Activated naive CD8-positive, alpha-beta T cell treated with anti-CD3 and anti-CD28 coated beads, Interleukin-2, amount 10 ng/mL, durations not matched to agents 7 days and 5 days (primary cell): ENCODE measurements at places on chromosomes 12 and 14.
A peak's percentile ranks its signal among the peaks of the same experiment; 100 is the strongest.

- DNase-seq: no peak
Observed at GRCh38 chr14:99521176-99522024, 40.2 kb downstream of the CCNK start.

DNA sequence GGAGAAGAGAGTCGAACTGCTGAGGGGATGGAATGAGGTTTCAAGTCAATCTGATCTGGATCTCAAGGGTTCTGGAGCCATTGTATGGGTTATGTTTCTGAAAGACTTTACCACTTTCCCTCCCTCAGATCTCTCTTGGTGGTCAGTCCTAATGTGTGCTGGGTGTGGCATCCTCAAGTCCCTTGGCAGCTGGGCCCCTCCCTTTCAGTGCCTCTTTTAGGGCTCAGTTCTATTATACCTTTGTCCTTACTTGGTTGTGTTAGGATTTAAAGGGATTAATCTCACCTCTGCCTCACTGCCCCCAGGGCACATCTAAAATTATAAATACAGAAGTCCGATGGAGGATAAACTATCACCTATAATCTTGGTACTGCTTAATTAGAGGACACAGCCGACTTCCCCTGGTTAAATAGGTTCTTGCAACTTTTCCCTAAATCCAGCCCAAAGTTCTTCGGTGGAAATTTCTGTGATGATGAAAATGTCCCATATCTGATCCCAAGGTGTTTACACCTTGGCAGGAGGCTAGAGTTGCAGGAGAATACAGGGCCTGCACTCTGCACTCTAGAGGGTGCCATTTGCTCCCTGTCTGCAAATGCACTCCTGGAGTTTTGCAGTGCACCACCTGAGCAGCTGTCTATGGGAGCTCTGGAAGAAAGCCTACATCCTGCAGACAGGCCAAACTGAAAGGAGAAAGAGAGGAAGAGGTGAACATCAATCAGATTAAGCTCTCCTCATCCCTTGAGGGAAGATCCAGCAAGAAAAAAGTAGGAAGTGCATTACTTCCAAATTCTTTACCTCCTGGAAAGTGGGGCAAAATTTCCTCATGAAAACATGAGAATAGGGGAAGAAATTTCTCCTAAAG lies 106.8 kb downstream of the NUAK1 start:
- DNase-seq: no peak

- no peak for DNase-seq
Observed at GRCh38 chr12:104182621-104183378, 32.8 kb upstream of the TXNRD1 start.

DNA sequence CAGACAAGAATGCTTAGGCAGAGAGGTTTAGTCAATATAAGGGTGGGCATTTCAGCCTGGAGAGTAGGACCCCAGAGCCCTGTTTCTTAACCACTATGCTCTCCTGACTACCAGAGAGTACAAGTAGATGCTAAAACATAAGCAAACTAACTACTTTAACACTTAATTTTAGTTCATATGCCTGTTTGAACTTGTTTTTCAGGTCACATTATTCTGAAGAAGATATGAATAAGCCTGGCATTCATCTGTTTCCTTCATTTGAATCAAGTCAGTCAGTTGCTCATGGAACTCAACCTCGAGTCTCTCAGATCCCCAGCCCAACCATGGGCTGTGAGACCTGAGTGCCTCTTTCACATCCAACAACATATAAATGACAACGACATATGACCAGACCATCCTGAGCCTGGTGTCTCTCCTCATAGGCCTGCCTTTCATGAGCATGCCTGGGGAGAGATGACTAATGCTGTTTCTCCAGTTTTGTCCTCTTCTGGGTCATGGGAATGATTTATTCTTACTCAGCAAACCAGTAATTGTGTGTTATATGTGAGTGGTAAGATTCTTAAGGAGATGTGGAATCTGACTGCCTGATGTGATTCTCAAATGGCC lies 251.1 kb upstream of the BTG1 start:
- DNase-seq: no peak

- DNase-seq: peak; percentile 96
Observed at GRCh38 chr12:132687211-132688164, at the start of the genes POLE and PXMP2. Gene POLE, minus strand, starts transcription at chr12:132687342. Its CDS starts 27 bp downstream, at chr12:132687315. Gene PXMP2, plus strand, starts transcription at chr12:132687587. Its CDS starts 84 bp downstream, at chr12:132687671.

DNA sequence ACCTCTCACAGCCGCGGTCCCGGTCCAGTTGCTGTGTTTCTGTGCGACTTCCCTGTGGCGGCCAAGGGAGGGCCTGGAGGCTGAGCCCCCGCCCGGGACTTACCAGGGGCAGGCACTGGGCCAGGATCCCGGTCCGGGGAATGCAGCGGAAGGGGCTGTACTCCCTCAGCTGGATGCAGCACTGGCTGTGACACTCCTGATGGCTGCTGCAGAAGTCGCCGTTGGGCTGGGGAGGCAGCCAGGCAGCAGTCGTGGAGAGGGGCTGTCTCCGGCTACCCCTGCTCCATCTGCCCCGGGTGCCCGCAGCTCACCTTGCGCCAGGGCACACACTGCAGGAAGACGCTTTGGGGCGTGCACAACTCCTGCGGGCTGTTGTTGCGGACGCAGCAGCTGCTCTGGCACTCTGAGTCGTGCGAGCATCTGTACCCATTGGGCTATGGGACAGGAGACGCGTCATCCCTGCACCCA lies 6.2 kb downstream of the LRCOL1 start:
- DNase-seq: no peak

DNA sequence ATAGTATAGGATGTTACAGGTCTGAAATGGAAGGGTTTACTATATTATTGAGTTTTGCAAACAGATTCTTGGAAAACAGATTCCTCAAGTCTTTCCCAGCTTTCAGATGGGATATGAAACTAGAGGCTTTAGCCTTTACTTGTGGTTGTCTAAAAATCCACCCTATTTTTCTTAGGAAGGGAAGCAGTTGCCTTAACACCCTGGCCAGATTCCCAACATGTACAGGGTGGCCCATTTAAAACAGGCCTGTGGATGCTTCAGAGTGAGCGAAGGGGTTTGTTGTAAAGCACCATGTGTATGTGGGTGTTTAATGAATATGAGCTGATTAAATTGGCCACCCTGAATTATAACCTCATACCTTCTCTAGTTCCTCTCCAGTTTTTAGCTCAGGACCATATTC lies 415.9 kb downstream of the ZFP36L1 start:
- no peak for DNase-seq

DNA sequence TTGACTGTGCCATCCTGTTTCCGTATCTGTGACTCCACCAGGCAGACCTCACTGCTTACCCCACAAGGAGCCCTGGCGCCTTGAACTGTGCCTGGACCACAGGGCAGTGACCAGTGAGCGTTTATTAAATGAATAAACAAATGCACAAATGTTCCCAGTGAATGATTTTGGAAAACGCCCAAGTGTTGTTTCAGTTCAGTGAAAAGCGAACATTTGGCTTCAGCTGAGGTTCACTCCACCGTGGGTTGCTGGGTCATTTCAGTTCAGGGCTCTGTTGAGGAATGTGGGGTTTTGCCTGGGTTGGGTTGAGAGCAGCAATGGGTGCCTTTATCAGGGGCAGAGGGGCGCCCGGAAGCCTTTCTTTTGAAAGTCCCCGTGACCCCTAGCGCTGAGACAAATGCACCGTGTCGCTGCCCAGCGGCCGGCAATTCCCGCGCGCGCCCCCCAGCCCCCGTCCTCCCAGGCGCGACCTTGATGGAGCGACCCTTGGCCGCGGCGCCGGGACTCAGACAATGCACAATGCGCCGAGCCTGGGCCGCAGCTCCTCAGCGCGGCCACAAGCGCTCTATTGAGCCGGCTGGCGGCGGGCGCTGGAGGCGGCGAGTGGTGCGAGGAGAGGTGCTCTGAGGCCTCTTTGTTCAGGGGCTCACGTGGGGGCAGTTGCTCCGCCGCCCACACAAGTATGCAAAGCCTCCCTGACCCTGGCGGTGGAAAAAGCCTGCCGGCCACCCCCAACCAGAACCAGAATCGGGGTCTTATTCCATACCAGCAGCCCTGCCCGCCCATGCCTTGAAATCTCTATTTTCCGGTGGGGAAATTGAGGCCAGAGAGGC lies 40.5 kb upstream of the CLMN start:
- no peak for DNase-seq

- DNase-seq: no peak
Observed at GRCh38 chr12:47851303-47851952, 31.7 kb upstream of the HDAC7 start.

DNA sequence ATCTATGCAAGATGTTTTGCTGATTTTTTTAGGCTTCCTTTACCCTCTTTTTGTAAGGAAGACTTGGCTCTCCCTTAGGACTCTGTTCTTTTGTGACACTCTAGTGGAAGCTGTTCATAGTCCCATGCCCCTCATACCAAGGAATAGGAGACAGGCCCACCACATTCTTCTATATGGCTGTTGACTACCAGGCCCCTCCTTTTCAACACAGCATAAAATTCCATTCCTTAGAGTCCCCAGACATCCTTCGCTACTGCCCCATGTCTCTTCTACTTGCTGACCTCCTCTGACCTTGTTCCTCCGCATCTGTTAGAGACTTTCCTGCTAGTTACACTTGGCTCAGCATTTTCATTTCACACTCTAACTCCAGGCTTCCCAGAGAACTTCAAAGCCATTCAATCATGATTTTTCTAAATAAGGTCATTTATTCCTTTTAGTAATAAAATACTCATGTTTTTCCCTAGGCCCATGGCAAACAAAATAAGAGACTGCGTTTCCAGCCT lies 9.7 kb downstream of the PIK3C2G start:
- DNase-seq: no peak

- DNase-seq: no peak
Observed at GRCh38 chr12:22164139-22164538, 118.1 kb downstream of the CMAS start.

GRCh38 chr12:21300632-21301031 lies 34.1 kb downstream of the SLCO1A2 start:
- no peak for DNase-seq

DNA sequence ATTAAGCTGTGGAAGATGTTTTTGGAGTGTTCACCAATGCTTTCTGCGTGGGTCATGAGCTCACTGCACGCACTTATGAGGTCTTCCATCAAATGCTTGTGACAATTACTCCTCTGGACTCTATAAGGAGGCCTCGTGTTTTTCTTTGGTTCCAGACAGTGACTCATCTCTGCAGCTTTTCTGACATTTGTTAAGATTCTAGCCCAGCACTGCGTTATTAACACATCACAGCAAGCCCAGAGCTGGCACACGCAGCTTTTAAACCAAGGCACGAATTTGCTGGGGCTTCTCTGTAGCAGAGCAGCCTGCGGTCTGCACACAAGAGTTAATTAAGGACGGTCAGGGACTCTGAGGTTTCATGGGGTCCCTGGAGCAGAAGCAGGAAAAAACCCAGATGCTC lies 16.9 kb downstream of the MEG3 start:
- DNase-seq: no peak

- no peak for DNase-seq
Observed at GRCh38 chr12:119601877-119602733, 8.5 kb downstream of the TMEM233 start.

GRCh38 chr12:28378736-28379135 lies 188.5 kb downstream of the CCDC91 start:
- no peak for DNase-seq
